Naive thymus-derived CD4-positive, alpha-beta T cell (primary cell): ENCODE measurements at places on chromosomes 2 and 18. TPM values are rescaled to one million over a fixed set of nuclear protein-coding genes. Genes with fewer than 3 reads are reported as not detected.

- no peak for DNase-seq
These were observed 2.4 kb upstream of the PMAIP1 start for GRCh38 chr18:59897321-59897954.

DNA sequence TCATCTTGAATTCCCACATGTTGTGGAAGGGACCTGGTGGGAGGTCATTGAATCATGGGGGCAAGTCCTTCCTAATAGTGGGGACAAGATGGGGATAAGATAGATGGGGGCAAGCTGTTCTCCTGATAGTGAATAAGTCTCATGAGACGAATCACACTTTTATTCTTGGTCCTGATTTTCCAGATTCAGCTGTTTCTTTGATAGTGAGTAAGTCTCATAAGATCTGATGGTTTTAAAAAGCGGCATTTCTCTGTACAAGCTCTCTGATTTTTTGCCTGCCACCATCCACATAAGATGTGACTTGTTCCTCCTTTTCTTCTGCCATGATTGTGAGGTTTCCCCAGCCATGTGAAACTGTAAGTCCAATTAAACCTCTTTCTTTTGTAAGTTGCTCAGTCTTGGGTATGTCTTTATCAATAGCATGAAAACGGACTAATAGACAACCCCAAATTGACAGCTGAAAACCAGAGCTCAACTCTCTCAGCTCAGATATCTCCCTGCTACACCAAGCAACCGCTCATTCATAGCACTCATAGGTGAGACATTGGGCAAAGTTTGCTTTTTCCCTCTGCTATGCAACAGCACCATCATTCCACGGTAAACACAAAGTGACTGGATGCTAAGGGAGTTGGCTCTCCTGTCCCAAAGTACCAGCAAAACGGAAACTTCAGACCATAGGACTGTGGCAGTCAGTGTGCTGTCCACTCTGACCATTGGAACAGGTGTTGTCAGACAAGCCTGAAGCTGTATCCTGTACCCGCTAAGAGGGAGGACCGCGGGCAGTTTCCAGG lies 44.9 kb upstream of the TBC1D8 start:
- no peak for DNase-seq

DNA sequence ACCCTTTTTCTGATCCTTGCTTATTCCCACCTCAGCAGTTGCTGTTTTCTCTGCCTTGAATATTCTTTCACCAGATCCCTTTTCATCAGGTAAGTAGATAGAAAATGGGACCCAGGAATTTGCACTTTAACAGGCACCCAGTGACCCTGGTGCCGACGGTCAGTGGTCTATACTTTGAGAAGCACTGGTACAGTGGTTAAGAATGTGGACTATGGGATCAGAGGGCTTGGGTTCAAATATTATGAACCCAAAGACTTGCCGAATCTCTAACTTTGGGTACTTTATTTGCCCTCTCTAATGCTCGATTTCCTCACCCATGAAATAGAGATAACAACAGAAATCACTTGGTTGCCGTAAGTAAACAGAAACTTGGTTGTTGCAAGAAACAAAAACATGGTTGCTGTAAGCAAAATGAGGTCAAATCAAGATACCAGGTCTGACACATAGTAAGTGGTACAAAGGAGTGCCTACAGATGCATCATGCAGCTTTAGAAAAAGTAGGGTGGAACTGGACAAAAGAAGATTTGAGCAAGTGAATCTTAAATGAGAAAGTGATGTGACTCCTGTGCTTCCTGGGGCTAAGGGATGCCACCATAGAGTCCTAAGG lies 69.5 kb upstream of the GLS start:
- no peak for DNase-seq

HDHD2 gene
- polyA plus RNA-seq, result 58.7 TPM

- no peak for DNase-seq
These were observed 49.5 kb downstream of the ATIC start for GRCh38 chr2:215361211-215361875.

GRCh38 chr2:38935568-38936172 lies 46.0 kb downstream of the ARHGEF33 start:
- no peak for DNase-seq

- DNase-seq, result no peak
These were observed 124.3 kb downstream of the ICOS start for GRCh38 chr2:204060841-204061240.

- DNase-seq, result no peak
These were observed 1127.9 kb upstream of the CHAC2 start for GRCh38 chr2:52639692-52640091.

GRCh38 chr2:101064868-101065549 lies 62.9 kb downstream of the RPL31 start:
- DNase-seq, result no peak

GRCh38 chr2:65969161-65969560 lies 465.8 kb upstream of the MEIS1 start:
- no peak for DNase-seq

NT5C1B gene
- 0.39 TPM for polyA plus RNA-seq

DNA sequence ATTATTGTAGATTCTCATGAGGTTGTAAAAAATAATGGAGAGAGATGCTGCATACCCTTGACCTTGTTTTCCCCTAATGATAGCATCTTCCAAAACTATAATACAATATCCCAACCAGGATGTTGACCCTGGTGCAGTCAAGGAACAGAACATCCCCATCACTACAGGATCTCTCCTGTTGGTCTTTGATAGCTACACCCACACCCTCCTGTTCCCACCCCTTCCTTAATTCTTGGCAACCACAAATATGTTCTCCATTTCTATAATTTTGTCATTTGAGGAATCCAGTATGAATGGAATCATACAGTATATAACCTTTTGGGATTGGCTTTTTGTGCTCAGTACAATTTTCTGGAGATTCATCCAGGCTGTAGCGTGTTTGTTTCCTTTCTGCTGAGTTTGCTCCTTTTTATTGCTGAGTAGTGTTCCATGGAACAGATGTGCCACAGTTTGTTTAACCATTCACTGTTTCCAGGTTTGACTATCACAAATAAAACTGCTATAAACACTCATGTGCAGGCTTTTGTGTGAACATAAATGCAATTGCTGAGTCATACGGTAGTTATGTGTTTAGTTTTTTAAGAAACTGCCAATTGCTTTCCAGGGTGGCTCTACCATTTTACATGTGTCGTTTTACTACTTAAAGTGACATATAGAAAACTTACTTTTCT lies 22.2 kb downstream of the MCFD2 start:
- DNase-seq, result no peak
